ENCODE measurements at places on chromosomes 3 and 15.

GRCh38 chr15:67066959-67067853 is 1.8 kb downstream of the SMAD3 start:
- no peak for DNase-seq

GRCh38 chr3:79968418-79968817 is 200.6 kb upstream of the ROBO1 start:
- no peak for DNase-seq

DNA sequence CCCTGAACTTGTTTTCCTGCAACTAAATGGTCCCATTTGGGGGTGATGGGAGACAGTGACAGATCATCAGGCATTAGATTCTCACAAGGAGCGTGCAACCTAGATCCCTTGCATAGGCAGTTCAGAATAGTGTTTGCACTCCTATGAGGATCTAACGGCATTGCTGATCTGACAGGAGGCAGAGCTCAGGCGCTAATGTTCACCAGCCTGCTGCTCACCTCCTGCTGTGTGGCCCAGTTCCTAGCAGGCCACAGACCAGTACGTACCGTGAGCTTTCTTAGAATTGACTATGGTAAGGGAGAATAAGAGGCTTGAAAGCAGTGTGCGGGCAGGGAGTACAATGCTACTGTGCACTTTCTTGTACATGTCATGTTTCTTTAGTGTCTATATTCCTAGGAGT is 17.6 kb upstream of the PLA2G4E start:
- no peak for DNase-seq

DNA sequence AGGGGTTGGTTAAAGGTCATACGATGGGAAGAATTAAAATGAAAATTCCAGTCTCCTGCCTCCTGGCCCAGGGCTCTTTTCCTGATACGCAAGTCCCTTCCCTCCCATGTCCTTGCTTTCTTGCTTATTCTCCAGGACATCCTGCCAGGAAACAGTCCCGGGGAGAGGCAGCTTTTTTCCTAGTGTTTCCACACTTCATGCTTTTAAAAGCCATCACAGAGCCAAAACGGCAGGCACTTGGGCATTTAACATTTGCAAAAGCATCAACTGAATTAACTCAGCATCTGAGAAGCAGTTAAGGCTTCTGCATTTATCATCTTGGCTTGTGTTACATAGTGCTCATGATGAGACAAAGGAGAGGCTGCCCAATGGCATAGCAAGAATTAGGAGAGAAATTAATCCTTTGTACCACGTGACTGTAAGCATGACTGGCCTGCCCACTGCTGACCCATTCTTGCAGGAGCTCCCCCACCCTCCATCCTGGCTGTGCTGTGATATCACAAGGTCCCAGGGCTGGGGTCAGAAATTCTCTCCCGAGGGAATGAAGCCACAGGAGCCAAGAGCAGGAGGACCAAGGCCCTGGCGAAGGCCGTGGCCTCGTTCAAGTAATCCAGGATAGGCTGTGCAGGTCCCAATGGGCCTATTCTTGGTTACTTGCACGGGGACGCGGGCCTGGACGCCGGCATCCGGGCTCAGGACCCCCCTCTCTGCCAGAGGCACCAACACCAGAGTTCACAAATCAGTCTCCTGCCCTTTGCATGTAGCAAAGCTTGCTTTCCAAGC is 21.6 kb upstream of the VILL start:
- DNase-seq: no peak

DNA sequence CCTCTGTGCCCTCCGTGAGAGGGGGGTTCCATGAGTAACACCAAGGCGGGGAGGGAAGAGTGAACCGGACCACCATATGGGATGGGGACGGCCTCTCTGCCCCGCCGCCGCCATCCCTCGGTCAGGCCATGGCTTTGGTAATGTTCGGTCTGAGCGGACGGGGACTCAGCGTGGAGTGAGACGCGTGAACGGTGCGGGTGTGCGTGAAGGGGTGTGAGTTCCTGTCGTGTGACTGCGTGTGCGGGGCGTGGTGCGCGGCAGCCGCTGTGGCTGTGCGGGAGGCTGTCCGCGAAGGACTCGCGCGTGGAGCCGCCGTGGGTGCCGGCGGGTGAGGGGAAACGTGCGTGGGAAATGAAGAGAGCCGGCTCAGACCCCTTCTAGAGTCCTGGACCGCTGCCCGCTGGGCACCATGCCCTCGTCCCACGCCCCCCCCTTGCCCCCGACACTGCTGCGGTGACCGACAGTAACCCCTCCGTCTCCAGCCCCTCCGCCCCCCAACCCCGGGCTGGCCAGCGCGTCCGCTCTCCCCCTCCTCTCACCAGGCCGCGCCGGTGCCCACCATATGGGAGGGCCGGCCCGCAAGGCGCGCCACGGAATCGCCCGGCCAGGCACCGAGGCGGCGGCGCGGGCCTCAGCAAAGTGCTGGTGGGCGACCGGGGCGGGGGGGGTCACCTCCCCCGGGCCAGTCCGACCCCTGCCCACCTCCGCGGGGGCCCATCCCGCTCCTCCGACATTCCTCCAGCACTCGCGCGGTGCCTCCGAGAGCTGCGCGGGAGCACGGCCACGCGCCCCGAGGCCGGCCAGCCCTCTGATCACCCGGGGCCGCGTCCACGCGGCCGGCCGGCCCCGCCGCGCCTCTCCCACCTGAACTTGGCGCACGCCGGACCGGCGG is 589 bp downstream of the KLF15 start:
- no peak for DNase-seq

DNA sequence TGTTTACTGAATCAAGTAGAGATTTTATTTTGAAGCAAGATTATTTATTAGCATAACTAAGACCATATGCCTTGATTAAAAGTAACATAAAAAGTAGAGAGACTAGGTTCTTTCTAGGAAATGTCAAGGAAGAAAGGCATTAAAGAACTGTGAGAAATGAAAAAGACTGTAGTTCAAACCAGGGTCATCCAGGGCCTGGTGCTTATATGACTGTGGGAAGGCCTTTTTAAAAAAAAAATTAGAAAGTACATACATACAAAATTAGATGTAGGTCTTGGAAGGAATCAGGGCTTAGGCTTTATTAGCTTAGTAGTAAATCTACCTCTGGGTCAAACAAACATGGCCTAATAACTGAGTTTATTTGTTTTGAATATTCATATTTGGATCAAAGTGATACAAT is 173.9 kb upstream of the TBL1XR1 start:
- DNase-seq: no peak

DNA sequence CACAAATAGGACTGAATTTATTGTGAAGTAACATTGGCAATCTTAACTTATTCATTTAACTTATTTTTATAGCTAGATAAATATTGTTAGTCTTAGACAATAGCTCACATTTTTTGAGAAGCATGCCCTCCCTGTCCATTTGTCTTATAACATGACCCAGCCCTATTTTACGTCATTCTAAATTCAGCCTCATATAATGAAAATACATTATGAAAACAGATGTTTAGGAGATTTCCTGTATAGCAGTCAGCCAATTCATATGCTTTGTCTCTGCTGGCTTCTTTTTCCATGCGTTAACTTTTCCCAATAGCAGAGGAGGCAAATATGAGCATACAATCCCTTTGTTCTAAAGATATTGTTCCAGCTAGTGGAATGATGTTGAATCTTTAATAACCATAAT is 29.3 kb downstream of the CD200 start:
- no peak for DNase-seq

- DNase-seq: no peak
Observed at GRCh38 chr3:39106281-39106811, 1.1 kb downstream of the GORASP1 start.

GRCh38 chr15:52746162-52746757 is 43.9 kb downstream of the ONECUT1 start:
- DNase-seq: no peak

DNA sequence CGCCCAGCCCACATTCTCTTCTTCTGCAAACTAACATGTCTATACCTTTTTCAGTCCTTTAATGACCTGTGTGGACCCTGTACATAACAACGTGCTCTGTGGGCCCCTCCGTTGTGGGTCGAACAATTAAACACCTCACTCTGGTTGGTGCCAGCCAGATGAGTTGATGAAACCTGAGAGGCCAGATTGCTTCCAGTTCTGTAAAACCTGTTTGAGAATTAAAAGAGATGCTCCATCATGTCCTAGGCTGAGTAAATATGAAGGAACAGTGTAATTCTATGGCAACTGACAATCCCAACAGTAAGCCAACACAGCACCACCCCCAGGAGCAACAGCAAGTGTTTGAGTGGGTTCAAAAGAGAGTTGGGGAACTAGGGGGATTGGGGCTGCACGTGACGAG is 5.7 kb upstream of the THBS1 start:
- no peak for DNase-seq

- DNase-seq: no peak
Observed at GRCh38 chr15:45091161-45091560, 22.8 kb downstream of the DUOX2 start.

DNA sequence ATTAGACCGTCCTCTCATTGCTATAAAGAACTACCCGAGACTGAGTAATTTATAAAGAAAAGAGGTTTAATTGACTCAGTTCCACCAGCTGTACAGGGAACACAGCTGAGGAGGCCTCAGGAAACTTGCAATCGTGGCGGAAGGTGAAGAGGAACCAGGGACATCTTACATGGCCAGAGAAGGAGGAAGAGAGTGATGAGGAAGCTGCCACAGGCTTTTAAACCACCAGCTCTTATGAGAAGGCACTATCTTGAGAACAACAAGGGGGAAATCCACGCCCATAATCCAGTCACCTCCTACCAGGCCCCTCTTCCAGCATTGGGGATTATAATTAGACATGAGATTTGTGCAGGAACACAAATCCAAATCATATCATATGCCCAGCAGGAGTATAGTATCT is 138.5 kb downstream of the ALCAM start:
- no peak for DNase-seq

DNA sequence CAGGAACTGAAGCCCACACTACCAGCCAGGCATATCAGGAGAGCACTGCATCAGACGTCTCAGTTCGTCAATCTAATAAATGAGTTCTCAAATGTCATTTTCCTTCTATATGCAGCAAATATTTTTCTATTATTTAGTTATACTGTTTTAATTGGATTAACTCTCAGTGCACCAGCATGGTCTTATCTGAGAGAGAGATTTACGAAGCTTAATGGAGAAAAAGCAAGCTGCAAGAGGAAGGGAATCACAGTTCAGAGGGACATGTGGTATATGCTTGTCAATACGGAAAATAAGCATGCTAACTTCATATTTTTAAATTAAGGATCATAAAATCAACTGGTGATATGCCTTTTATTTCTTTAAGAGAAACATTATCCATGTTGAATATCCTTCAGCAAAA is 213.1 kb upstream of the NECTIN3 start:
- DNase-seq: no peak

DNA sequence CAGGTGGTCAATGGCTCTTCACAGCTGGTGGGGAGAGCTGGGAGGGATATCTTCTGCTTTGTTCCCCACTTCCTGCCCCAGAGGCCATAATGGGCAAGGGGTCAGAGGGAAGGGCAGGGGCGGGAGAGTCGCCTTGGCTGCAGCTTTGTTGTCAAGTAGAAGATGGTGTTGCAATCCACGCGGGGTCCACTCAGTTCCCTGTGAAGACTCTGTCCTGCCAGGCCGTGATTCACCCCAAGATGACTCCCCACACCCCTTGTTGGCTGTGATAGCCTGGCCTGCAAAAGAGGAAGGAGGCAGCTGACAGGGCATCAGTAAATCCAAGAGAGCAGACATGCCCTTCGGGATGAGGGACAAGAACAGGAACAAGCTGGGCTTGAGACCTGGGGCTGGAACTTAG is 6.9 kb downstream of the GALNT15 start:
- DNase-seq: no peak

DNA sequence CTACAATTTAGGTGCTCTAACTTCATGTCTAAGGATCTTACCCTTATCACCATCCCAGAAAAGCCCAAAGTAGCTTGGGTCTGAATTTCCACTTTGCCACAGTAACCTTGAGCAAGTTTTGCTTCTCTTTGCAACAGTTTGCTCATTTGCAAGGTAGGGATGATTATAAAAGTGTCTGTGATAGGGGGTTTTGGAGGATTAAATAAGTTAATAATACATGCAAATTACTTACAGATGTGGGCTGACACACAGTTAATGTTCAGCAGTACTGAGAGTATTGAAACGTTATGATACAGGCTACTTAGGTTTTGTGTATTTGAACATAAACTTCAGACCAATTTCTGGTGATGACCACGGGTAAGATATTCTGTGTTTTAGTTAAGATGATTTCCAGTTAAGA is 444.7 kb upstream of the TPRG1 start:
- no peak for DNase-seq

- no peak for DNase-seq
Observed at GRCh38 chr3:194269610-194270145, 81.5 kb downstream of the CPN2 start.

GRCh38 chr15:77634266-77634962 is 1.7 kb upstream of the LINGO1 start:
- DNase-seq: peak; percentile 31

DNA sequence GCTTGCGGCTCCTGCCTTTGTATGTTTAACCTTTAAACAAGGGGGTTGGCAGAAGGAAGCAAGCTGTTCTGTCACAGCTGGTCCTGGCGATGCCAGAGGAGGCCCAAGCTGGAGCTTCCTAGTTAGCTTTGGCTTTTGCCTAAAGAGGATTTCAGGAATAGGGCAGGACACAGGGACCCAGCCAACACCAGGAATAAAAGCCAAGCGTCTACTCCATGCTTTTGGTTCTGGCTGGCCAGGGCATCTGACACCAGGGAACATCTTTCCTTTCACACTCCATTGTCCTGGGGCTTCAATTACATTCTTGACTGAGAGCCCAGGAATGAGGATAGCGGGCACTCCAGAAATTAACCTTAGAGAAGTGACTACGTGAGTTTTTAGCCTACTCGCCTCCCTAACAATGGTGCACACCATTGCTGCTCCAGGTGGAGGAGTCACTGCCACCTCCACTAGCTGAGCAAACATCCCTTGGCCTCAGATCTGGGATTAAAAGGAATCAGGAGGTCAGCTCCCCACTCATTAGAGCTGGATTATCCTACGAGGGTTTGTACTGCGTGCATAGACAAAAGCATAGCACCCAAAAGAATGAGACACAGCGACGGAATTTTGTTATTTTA is 38.2 kb downstream of the TPM1 start:
- DNase-seq: no peak

GRCh38 chr15:88504445-88504844 is 36.9 kb downstream of the MRPS11 start:
- no peak for DNase-seq

DNA sequence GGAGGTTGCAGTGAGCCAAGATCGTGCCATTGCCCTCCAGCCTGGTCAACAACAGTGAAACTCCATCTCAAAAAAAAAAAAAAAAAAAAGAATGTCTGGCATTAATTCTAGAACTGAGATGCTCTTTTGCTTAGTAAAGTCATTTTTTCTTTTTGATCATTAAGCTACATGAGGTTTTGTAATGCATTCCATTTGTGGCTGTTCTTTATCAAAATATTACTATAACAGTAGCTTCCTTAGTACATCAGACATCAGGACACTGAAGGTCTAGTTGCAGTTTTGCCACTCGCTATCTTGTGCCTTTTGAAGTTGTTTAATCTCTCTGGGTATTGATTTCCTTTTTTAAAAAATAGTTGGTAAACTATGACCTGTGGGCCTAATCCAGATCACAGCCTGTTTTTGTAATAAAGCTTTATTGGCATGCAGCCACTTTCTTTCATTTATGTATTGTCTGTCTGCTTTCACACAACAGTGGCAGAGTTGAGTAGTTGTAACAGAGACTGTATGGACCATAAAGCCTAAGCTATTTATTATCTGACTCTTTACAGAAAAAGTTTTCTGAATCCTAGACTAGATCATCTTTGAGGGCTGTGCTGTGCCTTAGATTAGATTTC is 76.6 kb downstream of the SLC25A26 start:
- DNase-seq: no peak
